ENCODE measurements at places on chromosomes 13 and 19. TPM values are rescaled to one million over a fixed set of nuclear protein-coding genes. Genes with fewer than 3 reads are reported as not detected.
A peak's percentile ranks its signal among the peaks of the same experiment; 100 is the strongest.

Gene GPC5
- total RNA-seq, result 0.79 TPM

Gene DCLK1
- 10.9 TPM for total RNA-seq

Gene TSHZ3
- 0.60 TPM for total RNA-seq

Gene PSG6
- total RNA-seq, result not detected

Gene PLK5
- total RNA-seq, result not detected

Gene ZNF525
- total RNA-seq, result 9.7 TPM

Gene HIPK4
- under 0.01 TPM for total RNA-seq

DNA sequence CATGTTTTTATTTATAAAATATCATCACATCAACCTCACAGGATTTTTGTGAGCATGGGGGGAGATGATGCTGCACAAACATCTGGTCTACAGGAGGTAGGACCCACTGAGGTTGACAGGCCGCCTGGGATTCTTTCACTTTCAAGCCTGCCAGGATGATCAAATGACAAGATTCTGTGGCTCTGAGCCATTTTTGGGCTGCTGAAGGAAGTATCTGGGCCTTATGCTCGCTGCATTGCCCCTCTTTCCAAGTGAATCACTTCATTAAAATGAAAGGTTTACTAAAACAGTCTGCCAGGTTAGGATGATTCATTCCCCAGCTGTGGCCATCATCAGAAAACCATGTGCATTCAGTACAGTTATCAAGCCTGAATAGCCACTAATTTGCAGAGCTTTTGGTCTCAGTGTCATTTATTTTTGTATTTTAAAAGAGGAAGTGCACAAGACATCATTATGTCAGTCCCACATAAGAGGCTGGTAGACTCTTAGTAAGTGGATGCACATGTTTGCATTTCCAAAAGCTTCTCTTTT, 34.4 kb downstream of the STARD13 start:
- peak; percentile 95 for DNase-seq

DNA sequence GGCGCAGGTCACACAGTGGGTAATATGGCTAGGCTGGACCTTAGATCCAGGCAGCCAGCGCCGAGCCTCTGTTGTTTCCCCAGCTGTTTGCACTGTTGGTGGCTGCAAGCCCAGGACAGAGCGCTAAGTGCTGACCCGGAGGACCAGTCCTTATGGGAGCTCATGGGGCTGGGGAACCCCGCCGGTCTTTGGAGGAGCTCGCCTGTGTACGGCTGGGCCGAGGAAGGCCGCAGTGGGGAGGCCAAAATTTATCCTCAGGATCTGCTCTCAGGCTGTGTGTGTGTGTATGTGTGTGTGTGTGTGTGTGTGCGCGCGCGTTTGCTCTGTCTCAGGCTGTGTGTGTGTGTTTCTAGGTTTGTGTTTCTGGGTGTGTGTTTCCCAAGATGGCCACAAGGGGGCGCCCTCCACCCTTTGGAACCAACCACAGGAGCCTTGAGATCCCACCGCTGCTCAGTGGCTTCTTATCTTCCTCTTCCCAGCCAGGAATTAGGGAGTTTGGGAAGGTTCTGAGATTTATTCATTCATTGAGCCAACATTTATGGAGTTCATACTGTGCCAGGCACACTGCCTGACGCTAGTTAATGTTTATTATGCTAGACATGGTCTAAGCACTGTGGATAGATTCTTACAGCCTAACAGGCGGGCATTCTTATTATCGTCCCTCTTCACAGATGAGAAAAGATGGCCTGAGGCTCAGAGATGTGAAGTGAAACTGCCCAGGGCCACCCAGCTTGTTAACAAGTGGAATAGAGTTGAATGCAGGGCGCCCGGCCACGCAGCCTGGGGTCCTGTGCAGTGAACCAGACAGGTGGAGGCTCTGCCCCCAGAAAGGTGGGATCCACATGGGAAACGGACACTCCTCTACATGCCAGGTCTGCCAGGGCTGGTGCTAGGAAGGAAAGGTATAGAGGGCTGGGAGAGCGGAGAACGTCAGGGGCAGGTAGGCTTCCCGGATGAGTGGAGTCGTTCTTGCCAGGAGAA, 13.0 kb downstream of the PGLYRP1 start:
- DNase-seq, result peak; percentile 72

DNA sequence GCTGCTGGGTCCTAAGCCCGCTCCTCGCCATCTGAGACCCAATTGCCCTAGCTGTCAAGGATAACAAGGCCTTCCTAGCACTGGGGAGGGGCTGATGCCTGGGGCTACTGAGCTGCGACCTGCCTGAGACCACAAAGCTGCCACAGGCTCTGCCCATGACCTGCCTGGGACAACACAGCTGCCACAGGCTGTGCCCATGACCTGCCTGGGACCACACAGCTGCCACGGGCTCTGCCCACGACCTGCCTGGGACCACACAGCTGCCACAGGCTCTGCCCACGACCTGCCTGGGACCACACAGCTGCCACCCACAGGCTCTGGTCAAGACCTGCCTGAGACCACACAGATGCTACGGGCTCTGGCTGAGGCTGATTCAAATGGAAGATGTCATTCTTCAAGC, 54.8 kb downstream of the EPS15L1 start:
- no peak for DNase-seq

- no peak for DNase-seq
Observed at GRCh38 chr13:92994056-92994455, 232.6 kb upstream of the GPC6 start.

GRCh38 chr13:88526853-88527215, 855.7 kb downstream of the SLITRK5 start:
- DNase-seq, result no peak

GRCh38 chr19:7924241-7924640, 1.7 kb downstream of the CTXN1 start:
- DNase-seq, result no peak

DNA sequence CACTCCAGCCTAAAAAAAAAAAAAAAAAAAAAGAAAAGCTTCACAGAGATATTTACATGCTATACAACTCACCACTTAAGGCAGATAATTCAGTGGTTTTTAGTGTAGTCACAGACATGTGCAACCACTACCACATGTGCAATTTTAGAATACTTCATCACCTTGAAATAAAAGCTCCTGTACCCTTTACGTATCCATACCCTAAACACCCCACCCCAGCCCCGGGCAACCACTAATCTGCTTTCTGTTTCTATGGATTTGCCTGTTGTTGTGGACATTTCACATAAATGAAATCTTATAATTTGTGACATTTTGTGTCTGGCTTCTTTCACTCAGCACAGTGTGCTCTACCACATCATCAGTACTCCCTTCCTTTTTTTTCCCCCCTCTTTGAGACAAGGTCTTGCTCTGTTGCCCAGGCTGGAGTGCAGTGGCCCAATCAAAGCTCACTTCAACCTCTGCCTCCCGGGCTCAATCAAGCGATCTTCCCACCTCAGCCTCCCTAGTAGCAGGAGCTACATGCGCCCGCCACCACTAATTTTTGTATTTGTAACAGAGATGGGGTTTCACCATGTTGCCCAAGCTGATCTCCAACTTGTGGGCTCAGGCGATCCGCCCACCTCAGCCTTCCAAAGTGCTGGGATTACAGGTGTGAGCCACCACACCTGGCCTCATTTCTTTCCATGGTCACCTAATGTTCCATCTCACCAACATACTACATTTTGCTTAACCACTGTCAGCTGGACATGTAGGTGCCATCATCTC, 4.0 kb downstream of the DDX39A start:
- no peak for DNase-seq

Data from lung microvascular endothelial cell (primary cell).